ENCODE measurements at places on chromosomes 2 and 18.

DNA sequence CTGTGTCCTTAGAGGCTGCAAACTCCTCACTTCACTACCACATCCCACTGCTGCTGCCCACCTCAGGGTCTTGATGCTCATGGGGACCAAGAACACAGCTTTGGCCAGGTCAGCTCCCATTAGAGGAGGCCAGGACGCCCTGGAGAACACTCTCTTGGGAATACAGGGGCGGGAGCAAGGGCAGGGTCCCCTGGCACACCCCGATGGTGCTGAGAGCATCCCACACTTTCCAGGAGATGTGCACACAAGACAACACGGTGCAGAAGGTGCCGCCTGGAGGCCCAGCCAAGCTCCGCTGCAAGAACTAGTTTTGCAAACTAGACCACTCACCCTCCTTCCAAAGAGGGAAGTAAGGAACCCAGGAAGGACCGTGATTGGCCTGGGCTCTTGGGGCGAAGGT is 304.4 kb upstream of the SALL3 start:
- no peak for DNase-seq

DNA sequence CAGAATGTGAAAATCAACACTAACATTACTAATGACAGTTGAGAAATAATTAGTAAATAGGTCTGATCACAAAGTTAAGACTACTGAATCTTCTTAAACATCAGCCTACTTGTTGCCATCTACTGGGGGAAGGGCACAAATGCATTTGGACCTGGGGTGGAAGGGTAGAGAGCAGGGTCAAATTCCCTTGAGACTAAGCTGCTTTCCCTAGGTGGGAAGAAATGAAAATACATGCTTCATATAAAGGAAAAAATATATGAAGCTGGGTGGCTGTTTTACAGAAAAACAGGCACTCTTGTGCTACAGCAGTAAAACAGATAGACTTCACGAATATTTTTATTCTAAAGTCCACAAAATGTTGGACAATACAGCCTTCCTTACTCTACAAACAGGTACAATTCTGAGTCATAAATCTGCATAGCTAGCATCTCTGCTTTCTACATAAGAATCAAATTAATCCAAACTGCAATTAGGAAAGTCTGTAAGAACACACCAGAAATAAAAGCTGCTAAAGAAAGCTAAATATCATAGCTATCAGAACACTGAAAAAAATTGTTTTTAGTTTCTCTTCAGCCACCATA is 10.9 kb downstream of the TRIP12 start:
- DNase-seq, result no peak

DNA sequence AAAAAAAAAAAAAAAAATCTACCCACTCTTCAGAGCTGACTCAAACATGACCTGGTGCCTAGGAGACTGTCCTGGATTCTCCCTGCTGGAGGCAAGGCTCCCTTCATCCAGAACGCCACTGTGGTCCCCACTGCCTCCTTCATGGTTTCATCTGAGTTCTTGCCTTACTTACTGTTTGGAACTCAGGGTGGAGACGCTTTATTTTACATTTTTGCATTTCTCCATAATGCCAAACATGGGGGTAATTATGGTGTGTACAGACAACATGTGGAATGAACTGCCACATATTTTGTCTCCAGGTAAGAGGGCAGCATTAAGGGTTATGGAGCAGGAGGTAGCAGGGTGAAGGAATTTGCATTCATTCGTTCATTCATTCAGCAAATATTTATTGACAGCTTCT is 154.0 kb upstream of the MSH6 start:
- no peak for DNase-seq

DNA sequence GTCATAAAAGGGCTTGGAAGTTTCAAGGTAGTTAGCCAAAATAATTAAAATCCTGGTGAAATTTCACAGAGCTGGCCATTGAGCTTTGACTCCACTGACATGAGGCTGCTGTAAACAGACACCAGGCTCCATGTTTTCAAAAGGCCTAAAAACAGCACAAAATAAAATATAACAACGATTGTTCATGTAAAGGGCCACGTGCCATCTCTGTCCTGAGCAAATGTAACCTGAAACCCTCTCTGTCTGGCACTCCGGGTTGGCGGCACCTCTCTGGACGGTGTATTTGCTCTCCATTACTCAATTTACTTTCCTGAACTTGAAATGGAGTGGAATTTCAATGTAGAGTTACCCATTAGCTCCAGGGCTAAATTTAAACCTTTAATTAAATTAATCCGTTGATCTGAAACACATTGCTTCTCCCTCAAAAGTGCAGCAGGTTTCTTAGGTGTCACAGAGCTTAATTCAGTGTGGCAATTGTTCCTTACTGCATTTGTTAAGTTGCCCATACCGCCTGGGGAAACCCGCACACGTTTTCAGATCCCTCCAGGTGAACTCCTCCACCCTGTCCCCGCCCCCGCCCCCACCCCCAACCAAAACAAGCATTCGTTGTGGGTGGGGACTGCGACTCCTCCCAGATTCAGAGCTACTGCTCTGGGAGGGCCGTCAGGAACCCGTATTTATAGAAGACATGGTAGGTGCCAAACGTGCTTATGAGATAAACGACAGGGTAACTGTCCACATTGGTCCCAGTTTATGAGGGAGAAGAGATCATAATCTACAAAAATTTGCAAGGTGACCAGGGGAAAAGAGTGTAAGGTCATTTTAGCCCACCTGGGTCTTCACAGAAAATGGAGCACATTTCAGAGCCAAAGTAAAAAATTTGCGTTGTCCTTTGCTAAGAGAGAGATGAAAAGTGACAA is 1.2 kb upstream of the CABLES1 start:
- no peak for DNase-seq

GRCh38 chr2:204717591-204717990 is 172.3 kb downstream of the PARD3B start:
- no peak for DNase-seq

DNA sequence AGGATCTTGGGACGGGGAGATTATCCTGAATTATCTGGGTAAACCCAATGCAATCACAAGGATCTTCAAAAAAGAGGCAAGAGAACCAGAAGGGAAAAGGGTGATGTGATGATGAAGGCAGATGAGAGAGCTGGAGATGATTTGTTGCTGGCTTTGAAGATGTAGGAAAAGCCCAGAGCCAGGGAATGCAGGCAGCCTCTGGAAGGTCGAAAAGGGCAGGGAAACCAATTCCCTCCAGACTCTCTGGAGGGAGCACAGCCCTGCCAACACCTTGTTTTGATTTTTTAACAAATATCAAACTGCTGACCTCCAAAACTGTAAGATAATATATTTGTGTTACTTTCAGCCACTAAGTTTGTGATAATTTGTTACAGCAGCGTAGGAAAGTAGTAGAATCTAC is 48.9 kb upstream of the IL1R2 start:
- DNase-seq, result no peak
